GM23248 (cell line): ENCODE measurements at places on chromosomes 2 and 18. TPM values are rescaled to one million over a fixed set of nuclear protein-coding genes. Genes with fewer than 3 reads are reported as not detected.
A peak's percentile ranks its signal among the peaks of the same experiment; 100 is the strongest.

GRCh38 chr18:9334973-9335696 lies 562 bp downstream of the TWSG1 start:
- peak; percentile 82 for DNase-seq

DNA sequence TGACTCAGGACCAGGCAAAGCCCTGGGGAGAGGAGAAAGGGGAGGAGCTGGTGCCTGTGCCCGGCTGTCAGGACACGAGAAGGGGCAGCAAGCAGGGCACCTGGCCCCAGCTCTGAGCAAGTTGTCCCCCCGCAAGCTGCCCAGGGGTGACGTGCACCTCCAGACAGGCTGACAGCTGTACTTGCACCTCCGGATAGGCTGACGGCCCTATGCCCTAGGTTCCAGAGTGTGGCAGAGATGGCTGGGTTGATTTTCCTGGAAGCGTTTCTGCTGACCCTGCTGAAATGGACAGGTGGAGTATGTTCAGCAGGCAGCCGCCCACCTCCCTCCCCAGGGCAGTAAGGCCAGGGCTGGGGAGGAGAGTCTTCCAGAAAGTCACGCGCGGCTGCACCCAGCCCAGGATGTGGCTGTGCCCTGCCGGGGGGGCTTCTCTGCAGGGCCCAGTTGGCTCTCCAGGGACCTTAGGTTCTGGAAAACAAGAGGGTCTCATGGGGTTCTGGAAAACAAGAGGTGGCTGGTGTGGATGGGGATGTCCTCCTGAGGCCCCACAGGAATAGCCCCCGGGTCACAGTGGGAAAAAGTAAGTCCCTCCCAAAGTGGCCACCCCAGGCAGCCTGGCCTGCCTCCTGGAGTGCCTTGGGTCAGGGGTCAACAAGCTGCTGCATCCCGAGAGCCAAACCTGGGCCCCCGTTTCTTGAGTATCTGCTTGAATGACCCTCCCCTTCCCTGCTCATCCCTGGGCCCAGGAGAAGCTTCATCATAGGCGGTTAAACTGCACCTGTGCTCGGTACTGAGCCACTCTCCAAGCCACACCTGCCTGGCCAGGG lies 71.4 kb upstream of the OTOS start:
- no peak for DNase-seq

DNA sequence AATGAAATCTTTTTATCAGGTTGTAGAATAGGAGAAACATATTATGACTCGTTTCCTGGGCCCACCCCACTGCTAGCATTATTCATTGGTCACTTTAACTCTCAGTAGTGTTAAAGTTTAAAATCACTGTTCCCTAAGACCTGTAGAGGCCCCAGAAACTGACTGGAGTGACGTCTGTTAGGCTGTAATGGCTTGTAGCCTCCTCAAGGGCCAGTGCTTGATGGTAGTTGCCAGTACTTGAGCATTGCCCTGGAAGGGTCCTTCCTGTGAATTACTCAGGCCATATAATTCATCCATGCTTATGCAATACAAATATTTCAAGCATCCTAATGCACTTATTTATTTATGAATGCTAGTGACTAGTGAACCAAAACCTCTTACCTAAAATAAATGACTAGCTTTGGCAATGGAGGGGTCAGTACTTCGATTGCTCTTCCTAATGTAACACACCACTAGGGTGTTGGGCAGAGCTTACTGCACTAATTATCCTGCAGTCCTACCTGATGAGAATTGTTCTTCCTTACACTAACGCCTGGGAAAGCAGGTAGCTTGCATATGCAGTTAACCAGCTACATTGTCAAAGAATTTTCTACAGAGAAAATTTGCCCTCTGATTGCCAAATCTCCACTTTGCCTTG lies 31.2 kb downstream of the ARHGAP25 start:
- no peak for DNase-seq

- no peak for DNase-seq
These were observed 59.4 kb upstream of the XPO1 start for GRCh38 chr2:61597300-61598289.

Gene ORMDL1
- 71.3 and 74.2 TPM in 2 replicates for total RNA-seq

Gene CD207
- not detected in 2 replicates for total RNA-seq
